Ascending aorta (tissue), 2 donors: ENCODE measurements at places on chromosomes 1 and 21. TPM values are rescaled to one million over a fixed set of nuclear protein-coding genes. Genes with fewer than 3 reads are reported as not detected.

DNA sequence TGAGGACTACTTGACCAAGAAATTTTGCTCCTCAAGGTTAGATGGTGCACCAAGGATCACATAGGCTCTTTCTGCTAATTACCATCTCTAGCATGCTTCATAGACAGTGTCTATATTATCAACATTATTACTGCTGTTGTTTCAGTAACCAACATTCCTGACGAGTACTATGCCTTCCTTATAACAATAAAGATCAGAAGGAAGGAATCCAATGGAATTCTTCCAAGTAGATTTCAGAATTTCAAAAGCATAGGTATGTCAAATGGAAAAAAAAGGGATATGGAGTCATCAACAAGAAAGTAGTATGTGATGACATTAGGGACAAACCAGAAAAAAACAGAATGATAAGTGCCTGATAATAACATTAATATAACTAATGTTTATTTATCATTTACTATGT is 39.6 kb upstream of the LPGAT1 start:
- H3K36me3 ChIP-seq: no peaks in the 10 kb centered on the region
- H3K27me3 ChIP-seq: no peaks in the 10 kb centered on the region
- DNase-seq: no peak
- no peak overlapping the region for H3K27ac ChIP-seq
- no peaks in the 10 kb centered on the region for H3K4me1 ChIP-seq

- no peak overlapping the region for H3K4me3 ChIP-seq
- no peaks in the 10 kb centered on the region for H3K36me3 ChIP-seq
- no peak for DNase-seq
Observed at GRCh38 chr1:94693029-94693428, 127.1 kb upstream of the SLC44A3 start.

GRCh38 chr1:107934578-107934977 is 30.4 kb downstream of the VAV3 start:
- H3K27me3 ChIP-seq: no peaks in the 10 kb centered on the region
- no peak overlapping the region for H3K4me3 ChIP-seq
- H3K36me3 ChIP-seq: no peaks in the 10 kb centered on the region
- no peak for DNase-seq

DNA sequence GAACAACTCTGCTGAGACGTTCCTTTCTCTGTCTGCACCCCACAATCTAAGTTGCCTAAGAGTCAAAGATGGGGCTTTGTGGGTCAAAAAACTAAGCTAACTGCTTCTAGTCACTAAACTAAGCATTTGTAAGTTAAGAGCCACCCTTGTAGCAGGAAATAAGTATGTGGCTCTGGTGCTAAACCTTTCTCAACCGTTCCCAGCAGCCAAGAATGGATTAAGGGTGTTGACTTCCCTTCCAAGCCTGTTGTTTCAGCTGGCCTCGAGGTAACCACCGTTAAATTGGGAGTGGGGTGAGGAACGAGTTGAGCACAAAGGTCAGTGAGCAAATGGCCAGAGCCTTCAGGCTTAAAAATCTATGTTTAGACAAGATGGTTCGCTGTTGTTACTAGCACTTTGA is 169.1 kb downstream of the TRIM33 start:
- no peaks in the 10 kb centered on the region for H3K27me3 ChIP-seq
- no peak overlapping the region for H3K27ac ChIP-seq
- H3K4me3 ChIP-seq: no peak overlapping the region
- no peaks in the 10 kb centered on the region for H3K36me3 ChIP-seq
- peaks cover 7% of the 10 kb centered on the region for H3K4me1 ChIP-seq

GRCh38 chr1:89451011-89451410 is 73.6 kb upstream of the LRRC8B start:
- H3K4me1 ChIP-seq: no peaks in the 10 kb centered on the region
- H3K36me3 ChIP-seq: no peaks in the 10 kb centered on the region
- no peak overlapping the region for H3K4me3 ChIP-seq
- DNase-seq: no peak
- no peak overlapping the region for H3K27ac ChIP-seq

NECAP2 gene
- 28.6 TPM for total RNA-seq

CD84 gene
- total RNA-seq: 1.1 TPM
